ENCODE measurements at places on chromosomes 7 and 10.

DNA sequence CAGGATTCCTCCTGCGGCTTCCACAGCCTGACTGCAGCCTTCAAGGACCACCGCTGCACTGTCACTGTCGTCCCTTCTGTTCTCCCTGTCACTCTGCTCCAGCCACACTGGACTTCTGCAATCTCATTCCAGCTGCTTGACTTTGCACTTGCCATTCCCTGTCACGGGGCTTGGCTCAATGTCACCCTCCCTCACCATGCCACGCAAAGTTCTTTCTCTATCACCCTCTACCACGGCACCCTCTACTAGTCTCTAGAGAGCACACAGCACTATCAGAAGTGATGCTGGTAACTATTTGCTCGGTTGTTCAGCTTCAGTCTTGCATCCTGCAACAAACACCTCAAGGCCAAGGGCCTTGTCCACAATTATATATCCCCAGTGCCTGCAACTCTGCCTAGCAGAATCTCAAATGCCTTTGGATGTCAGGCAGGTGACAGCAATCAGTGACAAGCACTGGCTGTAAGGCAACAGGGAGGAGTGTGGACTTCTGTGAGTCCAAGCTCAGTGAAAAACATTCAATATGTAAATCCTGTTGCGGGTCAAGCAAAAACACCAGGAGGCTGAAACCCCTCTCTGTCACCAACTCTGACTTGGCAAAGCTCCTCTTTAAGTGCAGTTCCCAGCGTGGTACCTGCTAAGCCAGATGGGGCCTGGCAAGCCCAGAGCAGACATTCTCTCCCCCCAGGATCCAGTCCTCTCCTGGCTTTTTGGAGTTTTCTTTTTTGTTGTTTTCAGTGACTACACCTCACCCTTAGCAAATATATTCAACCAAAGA lies 259.9 kb downstream of the FGFR2 start:
- DNase-seq, result no peak

GRCh38 chr10:5525561-5526341 lies 990 bp downstream of the CALML3 start:
- no peak for DNase-seq

GRCh38 chr7:27145914-27146412 lies 1.6 kb downstream of the HOXA6 start:
- DNase-seq, result no peak

DNA sequence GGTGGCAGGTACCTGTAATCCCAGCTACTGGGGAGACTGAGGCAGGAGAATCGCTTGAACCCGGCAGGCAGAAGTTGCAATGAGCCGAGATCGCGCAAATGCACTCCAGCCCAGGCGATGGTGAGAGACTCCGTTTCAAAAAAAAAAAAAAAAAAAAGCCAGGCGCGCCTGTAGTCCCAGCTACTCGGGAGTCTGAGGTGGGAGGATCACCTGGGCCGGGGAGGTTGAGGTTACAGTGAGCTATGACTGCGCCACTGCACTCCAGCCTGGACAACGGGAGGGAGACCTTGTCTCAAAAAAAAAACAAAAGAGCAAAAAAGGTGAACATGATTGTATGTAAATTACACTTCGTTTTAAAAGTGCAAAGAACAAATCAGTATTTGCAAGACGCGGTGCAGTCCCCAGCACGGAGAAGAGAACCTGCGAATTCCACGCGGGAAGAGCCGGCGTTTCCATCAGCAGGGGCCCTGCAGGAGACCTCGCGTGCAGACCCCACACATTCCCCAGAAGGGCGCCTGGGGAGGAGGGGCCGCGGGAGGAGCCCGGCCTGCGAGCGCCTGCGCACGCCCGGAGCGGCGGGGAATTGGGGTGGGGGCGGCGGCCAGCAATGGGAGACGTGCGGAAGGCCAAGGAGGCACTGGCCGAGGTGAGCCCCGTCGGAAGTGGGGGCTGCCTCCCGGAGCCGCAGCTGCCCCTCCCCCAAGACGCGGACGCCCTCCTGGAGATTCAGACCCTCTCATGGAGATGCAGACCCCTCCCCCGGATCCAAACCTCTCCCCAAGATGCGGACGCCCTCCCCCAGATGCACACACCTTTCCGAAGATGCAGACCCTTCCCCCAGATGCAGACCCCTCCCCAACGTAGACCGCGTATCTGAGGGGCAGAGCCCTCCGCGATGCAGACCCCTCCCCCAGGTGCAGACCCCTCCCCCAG lies 16.7 kb upstream of the SUN1 start:
- peak; percentile 29 for DNase-seq

GRCh38 chr7:93301736-93302135 lies 69.6 kb downstream of the VPS50 start:
- DNase-seq, result no peak

DNA sequence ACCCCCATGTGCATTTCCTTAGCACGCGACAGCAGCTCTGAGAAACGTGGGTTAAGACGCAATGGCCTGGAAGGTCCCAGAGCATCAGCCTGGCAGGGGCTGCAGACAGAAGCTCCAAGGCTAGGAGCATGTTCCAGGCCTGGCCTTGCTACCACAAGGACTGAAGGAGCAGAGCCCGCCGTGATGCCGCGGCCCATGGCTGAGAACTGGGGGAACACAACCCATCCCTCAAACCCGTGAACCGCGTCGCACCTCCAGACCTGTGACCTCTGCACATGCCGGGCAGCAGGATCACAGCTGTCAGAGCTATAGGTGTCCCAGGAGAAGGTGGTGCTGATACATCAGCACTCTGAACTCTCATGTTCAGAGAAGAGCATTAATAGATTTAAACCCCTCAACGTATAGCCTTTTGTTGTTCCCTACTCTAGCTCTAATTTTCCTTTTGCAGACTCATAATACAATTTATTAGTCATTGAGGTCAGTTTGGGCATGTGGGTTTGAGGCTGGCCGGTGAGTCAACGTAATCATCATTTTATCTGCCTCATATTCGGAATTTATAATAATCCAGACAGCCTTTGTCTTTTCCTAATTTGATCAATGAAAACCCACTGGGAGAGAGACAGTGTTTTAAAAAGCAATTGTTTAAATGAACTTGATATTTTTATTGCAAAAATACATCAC lies 222.5 kb upstream of the TCERG1L start:
- no peak for DNase-seq

GRCh38 chr10:29600067-29600466 lies 34.7 kb downstream of the SVIL start:
- no peak for DNase-seq

GRCh38 chr7:157553256-157553655 lies 216.5 kb downstream of the DNAJB6 start:
- DNase-seq, result no peak

DNA sequence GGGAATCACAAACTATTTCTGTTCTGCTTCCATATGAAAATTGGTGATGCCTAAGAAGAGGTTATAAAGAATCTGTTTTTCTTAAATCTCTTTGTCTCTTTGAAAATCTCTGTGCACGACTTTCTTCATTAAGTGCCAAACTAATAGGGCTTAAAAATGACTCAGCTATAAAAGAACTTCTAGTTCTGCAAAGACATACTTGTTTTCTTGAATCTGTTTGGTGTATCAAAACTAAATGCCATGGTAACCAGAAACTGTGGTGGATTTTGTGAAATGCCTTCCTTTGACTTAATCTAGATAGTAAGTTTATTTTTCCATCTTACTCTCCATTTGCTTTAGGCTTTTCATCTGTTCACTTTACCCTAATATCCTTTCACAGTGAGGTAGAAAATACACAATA lies 417.8 kb downstream of the PARD3 start:
- DNase-seq, result no peak

GRCh38 chr10:102665904-102666509 lies 21.7 kb downstream of the TRIM8 start:
- no peak for DNase-seq

GRCh38 chr10:26573674-26574073 lies 123.8 kb upstream of the PDSS1 start:
- no peak for DNase-seq

DNA sequence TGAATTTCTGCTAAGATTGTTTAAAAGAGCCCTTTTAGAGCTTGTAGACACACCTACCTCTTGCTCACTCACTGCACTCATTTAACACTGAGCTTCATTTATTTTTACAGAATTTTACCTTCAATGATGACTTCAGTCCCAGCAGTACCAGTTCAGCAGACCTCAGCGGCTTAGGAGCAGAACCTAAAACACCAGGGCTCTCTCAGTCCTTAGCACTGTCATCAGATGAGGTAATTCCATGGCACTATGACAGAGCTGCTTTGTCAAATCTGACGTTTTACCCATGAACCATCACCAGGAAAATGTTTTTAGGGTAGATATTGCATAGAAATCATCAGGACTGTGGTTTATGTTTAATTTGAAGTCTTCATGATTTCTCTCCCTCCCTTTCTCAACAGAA lies 38.2 kb downstream of the PON1 start:
- no peak for DNase-seq
